ENCODE measurements at places on chromosomes 16 and 17.
A peak's percentile ranks its signal among the peaks of the same experiment; 100 is the strongest.

- no peaks in the 10 kb centered on the region for H3K27me3 ChIP-seq
- DNase-seq: no peak
- H3K36me3 ChIP-seq: peaks cover 25% of the 10 kb centered on the region
- no peak overlapping the region for H3K4me3 ChIP-seq
- no peaks in the 10 kb centered on the region for H3K4me1 ChIP-seq
These were observed 24.4 kb downstream of the SNN start for GRCh38 chr16:11692651-11693050.

DNA sequence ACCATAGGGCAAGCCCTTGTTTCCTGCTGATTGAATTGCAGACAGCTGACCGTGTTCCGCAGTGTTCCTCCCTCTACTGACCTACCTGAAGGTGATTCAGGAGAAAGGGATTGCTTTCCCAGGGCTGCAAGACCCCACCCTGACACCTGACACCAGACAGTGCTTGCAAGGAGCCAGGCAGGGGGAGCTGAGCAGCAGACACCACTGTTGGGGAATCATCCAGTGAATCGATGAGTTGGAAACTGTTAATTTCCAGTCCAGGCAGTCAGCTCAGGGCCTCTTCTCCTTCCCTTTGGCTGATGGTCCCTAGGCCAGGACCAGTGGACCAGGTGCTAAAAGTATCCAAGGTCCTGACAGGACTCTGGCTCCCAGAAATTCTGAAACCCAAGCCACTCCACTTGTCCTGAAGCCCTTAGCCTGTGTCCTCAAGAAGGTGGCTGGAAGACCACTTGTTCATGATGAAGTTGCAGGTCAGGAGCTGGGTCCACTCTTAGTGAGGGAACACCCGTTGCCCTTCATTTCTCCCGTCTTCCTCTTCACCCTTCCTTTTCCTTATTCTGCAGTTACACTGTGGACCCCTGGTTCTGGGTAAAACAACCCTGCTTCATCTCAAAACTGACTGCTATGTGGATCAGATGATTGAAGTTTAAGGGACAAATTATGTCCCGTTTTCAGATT lies 9.5 kb upstream of the UNK start:
- H3K27me3 ChIP-seq: peaks cover 4% of the 10 kb centered on the region
- no peak overlapping the region for H3K4me3 ChIP-seq
- H3K27ac ChIP-seq: peak overlapping the region; percentile 76
- H3K4me1 ChIP-seq: peaks cover 42% of the 10 kb centered on the region
- H3K36me3 ChIP-seq: peaks cover 28% of the 10 kb centered on the region

DNA sequence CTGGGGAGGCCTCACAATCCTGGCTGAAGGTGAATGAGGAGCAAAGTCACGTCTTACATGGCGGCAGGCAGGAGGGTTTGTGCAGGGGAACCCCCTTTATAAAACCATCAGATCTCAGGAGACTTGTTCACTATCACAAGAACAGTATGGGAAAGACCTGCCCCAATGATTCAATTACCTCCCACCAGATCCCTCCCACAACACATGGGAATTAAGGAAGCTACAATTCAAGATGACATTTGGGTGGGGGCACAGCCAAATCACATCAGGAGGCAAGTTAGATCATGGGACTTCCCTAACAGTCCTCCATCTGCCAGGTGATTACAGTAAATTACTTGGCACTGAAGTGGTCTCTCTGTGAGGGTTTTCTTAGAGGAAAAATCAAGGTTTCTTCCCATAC lies 5.3 kb downstream of the TMEM114 start:
- no peak overlapping the region for H3K4me3 ChIP-seq
- H3K27me3 ChIP-seq: peaks cover 9% of the 10 kb centered on the region
- DNase-seq: no peak
- H3K27ac ChIP-seq: no peak overlapping the region

- H3K4me1 ChIP-seq: no peaks in the 10 kb centered on the region
- peaks cover 31% of the 10 kb centered on the region for H3K36me3 ChIP-seq
- no peak overlapping the region for H3K4me3 ChIP-seq
- H3K27me3 ChIP-seq: no peaks in the 10 kb centered on the region
- no peak for DNase-seq
- no peak overlapping the region for H3K27ac ChIP-seq
These were observed 287.6 kb downstream of the MAP2K6 start for GRCh38 chr17:69702078-69702477.

GRCh38 chr16:21950782-21951521 lies 2.2 kb upstream of the UQCRC2 start:
- no peaks in the 10 kb centered on the region for H3K36me3 ChIP-seq
- DNase-seq: no peak
- H3K4me1 ChIP-seq: peaks cover 11% of the 10 kb centered on the region
- H3K27ac ChIP-seq: no peak overlapping the region
- peak overlapping the region; percentile 100 for H3K4me3 ChIP-seq

GRCh38 chr17:40556198-40556661 lies 9.0 kb downstream of the CCR7 start:
- H3K4me3 ChIP-seq: no peak overlapping the region
- H3K4me1 ChIP-seq: peaks cover 30% of the 10 kb centered on the region
- H3K27me3 ChIP-seq: peaks cover 5% of the 10 kb centered on the region
- DNase-seq: no peak
- no peak overlapping the region for H3K27ac ChIP-seq

DNA sequence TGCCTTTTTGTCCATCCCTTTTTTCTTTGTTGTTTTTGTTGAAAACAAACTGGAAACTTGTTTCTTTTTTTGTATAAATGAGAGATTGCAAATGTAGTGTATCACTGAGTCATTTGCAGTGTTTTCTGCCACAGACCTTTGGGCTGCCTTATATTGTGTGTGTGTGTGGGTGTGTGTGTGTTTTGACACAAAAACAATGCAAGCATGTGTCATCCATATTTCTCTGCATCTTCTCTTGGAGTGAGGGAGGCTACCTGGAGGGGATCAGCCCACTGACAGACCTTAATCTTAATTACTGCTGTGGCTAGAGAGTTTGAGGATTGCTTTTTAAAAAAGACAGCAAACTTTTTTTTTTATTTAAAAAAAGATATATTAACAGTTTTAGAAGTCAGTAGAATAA lies 4.9 kb downstream of the SOX9 start:
- H3K4me3 ChIP-seq: no peak overlapping the region
- H3K36me3 ChIP-seq: peaks cover 7% of the 10 kb centered on the region
- DNase-seq: no peak
- no peak overlapping the region for H3K27ac ChIP-seq

- DNase-seq: no peak
- H3K4me3 ChIP-seq: no peak overlapping the region
- no peaks in the 10 kb centered on the region for H3K4me1 ChIP-seq
- no peaks in the 10 kb centered on the region for H3K27me3 ChIP-seq
These were observed 291.0 kb downstream of the SNX29 start for GRCh38 chr16:12267491-12267890.

DNA sequence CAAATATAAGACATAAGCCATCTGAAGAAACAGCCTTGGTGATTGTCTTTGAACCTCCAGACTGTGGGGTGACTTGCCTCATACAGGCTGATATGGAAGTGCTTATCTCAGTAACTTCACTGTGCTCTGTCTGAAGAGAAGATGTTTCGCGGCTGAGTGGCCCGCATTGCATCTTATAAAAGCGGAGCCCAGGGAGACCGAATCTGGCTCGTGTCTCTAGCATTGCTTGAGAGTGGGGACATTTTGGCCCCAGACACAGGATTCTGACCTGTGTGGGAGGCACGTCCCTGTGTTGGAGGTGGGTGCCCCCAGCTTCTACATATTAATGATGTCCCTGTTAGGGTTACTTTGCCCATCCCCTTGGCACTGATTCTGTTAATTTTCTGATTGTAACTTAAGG lies 66.4 kb downstream of the METRNL start:
- H3K4me3 ChIP-seq: no peak overlapping the region
- DNase-seq: no peak
- no peaks in the 10 kb centered on the region for H3K27me3 ChIP-seq
- H3K4me1 ChIP-seq: no peaks in the 10 kb centered on the region
- H3K27ac ChIP-seq: no peak overlapping the region

- peaks cover 11% of the 10 kb centered on the region for H3K4me1 ChIP-seq
- peak overlapping the region; percentile 62 for H3K4me3 ChIP-seq
- no peak for DNase-seq
- H3K36me3 ChIP-seq: peaks cover 17% of the 10 kb centered on the region
- peak overlapping the region; percentile 34 for H3K27ac ChIP-seq
These were observed 1.5 kb upstream of the PCYT2 start for GRCh38 chr17:81912441-81913309.

GRCh38 chr17:15409721-15410250 lies 57.6 kb downstream of the CDRT4 start:
- H3K4me1 ChIP-seq: peaks cover 17% of the 10 kb centered on the region
- no peaks in the 10 kb centered on the region for H3K36me3 ChIP-seq
- H3K27me3 ChIP-seq: peaks cover 3% of the 10 kb centered on the region
- no peak overlapping the region for H3K27ac ChIP-seq
- DNase-seq: no peak

GRCh38 chr16:1414532-1415260 lies at the start of gene UNKL:
Gene UNKL, minus strand, starts transcription at chr16:1414704. Its CDS starts 13 bp downstream, at chr16:1414691.
- peak within 1 kb of the TSS; percentile 79 for H3K4me3 ChIP-seq
- no peaks in the 10 kb centered on the region for H3K36me3 ChIP-seq
- no peaks in the 10 kb centered on the region for H3K27me3 ChIP-seq

- H3K4me1 ChIP-seq: peaks cover 4% of the 10 kb centered on the region
- no peaks in the 10 kb centered on the region for H3K36me3 ChIP-seq
- H3K27ac ChIP-seq: no peak overlapping the region
- no peak overlapping the region for H3K4me3 ChIP-seq
- H3K27me3 ChIP-seq: no peaks in the 10 kb centered on the region
These were observed 898.5 kb downstream of the KCNJ2 start for GRCh38 chr17:71067669-71068407.

- H3K27ac ChIP-seq: no peak overlapping the region
- no peak overlapping the region for H3K4me3 ChIP-seq
- DNase-seq: no peak
- no peaks in the 10 kb centered on the region for H3K36me3 ChIP-seq
These were observed 9.6 kb upstream of the MKS1 start for GRCh38 chr17:58228679-58229078.

- DNase-seq: no peak
- no peaks in the 10 kb centered on the region for H3K27me3 ChIP-seq
- H3K4me3 ChIP-seq: no peak overlapping the region
- H3K4me1 ChIP-seq: peaks cover 2% of the 10 kb centered on the region
- H3K27ac ChIP-seq: no peak overlapping the region
These were observed 572.2 kb upstream of the SOX9 start for GRCh38 chr17:71548540-71549190.

DNA sequence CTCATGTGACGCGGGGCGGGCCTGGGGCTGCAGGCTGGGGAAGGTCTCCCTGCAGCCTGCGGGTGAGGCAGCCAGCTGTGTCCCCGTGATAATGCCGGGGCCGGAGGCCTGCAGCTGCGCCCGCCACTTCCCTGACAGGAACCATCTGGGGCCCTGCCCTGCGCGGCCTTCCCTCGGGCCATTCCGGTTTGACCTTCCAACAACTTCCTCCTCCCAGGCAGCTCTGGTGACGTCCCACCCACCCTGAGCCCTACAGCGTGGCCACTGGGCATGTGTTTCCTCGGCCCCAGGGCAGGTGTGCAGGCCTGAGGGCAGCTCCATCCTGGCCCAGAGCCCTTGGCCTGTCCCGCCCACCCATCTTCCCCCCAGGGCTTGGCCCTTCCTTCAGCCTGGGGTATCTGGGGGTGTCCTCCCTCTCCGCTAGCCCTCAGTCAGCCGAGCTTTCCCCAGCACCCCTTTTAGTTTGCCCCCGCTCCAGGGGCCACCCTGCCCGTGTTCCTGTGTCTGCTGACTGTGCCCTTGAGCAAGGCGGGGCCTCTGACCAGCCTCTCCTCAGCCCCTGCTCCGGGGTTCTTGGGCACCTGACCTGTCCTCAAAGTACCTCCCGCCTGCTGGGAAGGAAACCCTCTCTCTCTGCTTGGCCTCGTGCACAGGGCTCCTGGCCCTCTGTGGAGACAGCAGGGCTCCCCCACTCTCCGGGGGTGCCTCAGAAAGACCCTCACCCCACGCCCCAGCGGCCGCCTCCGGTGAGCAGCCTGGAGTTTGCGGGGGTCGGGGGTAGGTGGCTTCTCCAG lies at the start of gene CBFA2T3:
Gene CBFA2T3, minus strand, starts transcription at position 190 of the 794 bp plus-strand sequence. CDS start 400 bp downstream, outside the sequence.
- H3K27ac ChIP-seq: 0 out of 2 replicates have a peak within 1 kb of the TSS, but pooled peaks have one; percentile 45
- no peak within 1 kb of the TSS for H3K4me3 ChIP-seq
- H3K4me1 ChIP-seq: 0 out of 2 replicates have a peak, but pooled peaks cover 2% of the 10 kb centered on the region
- H3K27me3 ChIP-seq: no peaks in the 10 kb centered on the region
- no peaks in the 10 kb centered on the region for H3K36me3 ChIP-seq
- DNase-seq: no peak

- no peak overlapping the region for H3K27ac ChIP-seq
- peaks cover 3% of the 10 kb centered on the region for H3K4me1 ChIP-seq
- H3K4me3 ChIP-seq: no peak overlapping the region
- peaks cover 7% of the 10 kb centered on the region for H3K36me3 ChIP-seq
These were observed 2.3 kb upstream of the MEIOC start for GRCh38 chr17:44653954-44654353.

DNA sequence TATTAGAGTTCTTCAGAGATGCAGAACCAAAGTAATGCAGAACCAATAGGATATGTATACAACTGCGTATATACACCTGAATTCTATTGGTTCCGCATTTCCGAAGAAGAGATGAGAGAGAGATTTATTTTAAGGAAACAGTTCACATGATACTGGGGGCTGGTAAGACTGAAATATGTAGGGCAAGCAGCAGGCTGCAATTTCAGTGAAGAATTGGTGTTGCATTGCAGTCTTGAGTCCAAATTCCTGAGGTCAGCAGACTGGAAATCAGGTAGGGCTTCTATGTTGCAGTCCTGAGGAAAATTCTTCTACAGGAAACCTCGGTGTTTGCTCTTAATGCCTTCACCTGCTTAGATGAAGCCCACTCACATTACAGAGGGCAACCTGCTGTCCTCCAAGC lies 128.2 kb upstream of the MED13 start:
- H3K27ac ChIP-seq: no peak overlapping the region
- H3K4me3 ChIP-seq: no peak overlapping the region
- H3K27me3 ChIP-seq: no peaks in the 10 kb centered on the region
- no peaks in the 10 kb centered on the region for H3K36me3 ChIP-seq
- peaks cover 10% of the 10 kb centered on the region for H3K4me1 ChIP-seq

GRCh38 chr16:2712546-2712945 lies 7.5 kb downstream of the PRSS27 start:
- peaks cover 3% of the 10 kb centered on the region for H3K4me1 ChIP-seq
- H3K27ac ChIP-seq: no peak overlapping the region
- no peak for DNase-seq
